ENCODE measurements at places on chromosomes 12 and 14.

DNA sequence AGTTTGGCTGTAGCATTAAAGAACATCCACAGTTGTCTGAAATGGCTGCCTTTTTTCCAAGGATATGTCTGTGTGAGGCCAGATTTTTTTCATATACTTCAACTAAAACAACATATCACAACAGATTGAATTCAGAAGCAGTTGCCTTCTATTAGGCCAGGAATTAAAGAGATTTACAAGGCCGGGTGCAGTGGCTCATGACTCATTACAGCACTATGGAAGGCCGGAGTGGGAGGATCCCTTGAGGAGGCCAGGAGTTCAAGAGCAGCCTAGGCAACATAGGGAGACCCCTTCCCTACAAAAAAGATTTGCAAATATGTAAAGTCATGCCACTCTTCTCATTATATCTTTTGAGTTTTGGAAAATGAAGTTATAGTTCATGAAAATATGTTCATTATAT lies 108.6 kb downstream of the KTN1 start:
- DNase-seq, result no peak

GRCh38 chr14:22466491-22466890 lies 122.5 kb downstream of the DAD1 start:
- DNase-seq, result no peak

GRCh38 chr14:69612014-69612782 lies 802 bp downstream of the SUSD6 start:
- DNase-seq, result no peak

DNA sequence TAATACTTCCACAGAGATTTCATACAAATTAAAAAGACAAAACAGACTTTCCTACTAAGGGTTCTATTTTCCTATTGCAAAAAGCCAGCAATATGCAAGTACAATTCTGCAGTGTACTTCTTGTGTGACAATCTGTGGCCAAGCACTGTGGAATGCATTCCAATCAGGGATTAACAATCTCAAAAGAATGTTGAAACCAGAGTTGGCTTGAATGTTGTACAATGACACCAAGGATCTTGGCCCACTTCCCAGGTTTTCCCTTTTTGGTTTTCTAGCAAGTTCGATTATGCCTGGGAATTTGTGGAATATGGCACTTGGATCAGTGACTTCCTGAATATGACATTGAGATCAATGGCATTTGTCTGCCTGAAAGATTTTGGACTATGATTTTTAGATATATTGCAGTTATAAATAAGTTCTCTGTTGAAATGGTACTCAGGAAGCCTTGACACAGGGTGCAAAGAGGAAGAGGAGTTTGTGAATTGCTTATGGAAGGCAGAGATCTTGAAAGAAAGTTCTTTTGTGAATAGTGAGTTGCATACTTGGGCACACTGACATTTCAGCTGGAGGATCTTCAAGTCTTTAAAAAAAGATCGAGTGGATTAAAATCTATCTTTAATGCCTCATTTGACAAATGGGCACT lies 81.4 kb upstream of the FERMT2 start:
- no peak for DNase-seq

GRCh38 chr12:10136637-10137205 lies 6.7 kb upstream of the CLEC7A start:
- DNase-seq, result no peak

DNA sequence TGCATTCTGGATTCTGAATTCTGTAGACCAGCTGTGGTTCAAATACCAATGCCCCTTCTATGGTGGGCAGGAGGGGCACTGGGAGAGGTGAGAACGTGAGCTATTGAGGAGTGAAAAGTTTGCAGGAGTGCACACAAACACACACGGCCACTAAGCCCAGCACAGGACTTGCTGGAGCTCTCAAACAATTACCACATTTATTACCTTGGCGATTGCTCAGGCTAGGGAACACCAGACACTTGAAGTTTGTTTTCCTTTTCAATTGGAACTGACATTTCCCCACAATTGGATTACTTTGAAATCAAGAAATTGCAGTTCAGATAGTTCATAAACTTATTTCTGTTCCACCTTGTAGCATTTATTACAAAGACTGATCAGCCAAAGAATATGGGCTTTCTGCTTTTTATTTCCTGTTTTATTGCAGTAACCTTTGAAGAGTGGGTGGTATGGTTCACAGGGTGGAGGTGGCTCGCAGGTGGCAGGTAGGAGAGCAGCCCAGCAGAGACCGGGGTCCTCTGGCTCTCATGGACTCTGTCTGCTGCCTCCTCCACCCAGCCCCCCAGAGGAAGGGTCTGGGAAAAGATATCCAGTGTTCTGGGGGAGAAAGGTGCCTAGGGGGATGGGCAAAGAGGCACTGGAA lies 429.8 kb upstream of the CCDC196 start:
- no peak for DNase-seq

- DNase-seq, result peak; percentile 61
These were observed 161.7 kb upstream of the RTL1 start for GRCh38 chr14:101065246-101065645.

GRCh38 chr12:110199339-110200123 lies 75.4 kb downstream of the IFT81 start:
- DNase-seq, result no peak

DNA sequence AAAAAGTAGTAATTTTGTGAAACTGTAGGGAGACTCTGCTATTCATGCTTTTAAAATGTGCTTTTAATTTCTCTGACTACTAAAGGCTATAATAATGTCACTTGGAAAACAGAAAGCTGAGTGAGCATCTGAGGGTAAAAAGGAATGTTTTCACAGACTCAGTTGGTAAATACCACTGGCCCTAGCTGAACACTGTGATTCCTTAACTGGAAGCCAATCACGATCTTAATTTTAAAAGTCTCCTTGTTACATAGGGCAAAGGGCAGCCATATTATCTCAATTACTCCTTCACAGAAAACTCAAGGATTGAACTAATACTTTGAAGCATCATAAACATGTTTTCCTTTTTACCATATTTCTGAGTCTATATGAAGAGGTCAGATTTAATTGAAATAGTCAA lies 41.9 kb downstream of the PAWR start:
- no peak for DNase-seq

GRCh38 chr12:78037707-78038106 lies 207.0 kb downstream of the NAV3 start:
- no peak for DNase-seq

DNA sequence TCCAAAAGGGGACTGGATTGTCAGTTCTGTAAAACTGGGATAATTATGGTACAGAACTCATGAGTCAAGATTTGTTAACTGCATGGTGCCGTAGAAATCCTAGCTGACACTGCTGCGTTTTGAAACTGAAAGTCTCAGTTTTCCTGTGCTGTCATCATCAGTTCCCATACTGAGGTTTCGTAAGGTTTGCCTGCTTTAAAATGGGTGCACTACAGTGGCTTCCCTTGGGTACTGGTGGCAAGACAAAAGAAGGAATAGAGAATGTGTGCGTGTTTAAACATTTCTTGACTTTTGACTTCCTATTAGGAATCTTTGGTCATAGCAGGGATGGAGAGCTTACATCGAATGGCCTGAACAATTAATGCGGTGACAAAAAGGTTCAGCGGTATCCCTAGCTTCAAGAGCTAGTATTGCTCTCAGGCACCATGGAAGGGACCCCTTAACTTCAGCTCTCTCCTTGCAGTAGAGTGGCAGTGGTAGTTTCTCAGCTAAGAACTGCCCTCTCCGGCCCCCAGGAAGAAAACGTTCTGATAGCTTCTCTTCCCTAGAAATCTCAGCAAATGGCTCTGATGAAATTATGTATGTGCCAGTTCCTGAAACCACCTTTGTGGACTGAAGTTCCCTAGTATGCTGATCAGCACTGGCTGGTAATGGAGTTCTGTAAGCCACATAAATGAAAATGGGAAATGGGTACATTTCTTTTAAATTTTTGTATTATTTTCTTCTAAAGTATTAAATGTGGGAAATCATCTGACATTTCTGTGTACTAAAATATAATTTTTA lies 28.9 kb downstream of the ANO6 start:
- DNase-seq, result no peak

DNA sequence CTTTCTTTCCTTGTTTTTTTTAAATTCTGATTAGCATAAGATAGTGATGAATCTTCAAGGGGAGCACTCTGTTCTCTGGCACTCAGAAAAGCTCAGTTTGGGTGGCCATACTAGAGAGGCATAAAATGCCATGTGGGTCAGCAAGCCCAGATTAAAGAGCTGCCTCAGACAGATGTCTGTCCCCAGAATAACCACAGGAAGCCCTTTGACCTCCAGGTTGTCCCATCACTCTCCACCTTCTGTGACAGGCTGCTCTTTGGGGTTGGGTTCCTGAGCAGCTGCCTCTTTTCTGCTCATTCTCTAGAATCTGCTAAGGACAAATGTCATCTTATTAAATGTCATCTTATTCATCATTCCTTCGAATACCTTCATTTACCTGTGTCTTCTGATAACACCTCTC lies 96.0 kb upstream of the PDZRN4 start:
- DNase-seq, result no peak

GRCh38 chr14:89700801-89701200 lies 253.7 kb downstream of the EFCAB11 start:
- DNase-seq, result no peak

GRCh38 chr12:26451763-26452162 lies 256.4 kb downstream of the SSPN start:
- DNase-seq, result no peak

DNA sequence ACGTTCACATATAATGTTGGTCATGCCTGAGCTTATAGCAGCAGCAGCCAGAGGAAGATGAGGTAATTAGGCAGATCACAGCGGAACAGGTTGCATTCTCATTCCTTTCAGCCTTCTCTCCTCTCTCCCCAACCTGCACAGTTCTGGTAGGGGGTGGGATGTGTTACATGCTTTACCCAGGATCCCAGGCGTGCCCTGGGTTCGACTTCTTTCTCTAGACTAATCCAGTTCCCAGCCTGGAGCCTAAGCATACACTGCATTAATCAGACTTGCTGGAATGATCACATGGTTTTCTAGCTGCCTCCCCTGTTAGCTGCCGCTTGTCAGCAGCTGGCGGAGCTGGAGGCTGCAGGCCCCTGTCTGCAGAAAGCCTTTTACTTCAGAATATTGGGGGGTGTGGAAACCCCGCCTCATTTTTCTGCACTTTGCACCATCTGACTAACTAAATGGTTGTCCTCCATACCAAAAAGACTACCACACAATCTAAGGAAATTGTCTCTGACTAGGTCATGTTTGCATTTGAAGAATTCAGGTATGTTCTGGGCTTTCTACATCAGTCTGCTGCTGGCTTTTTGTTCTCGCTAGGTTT lies 46.0 kb upstream of the EVL start:
- DNase-seq, result no peak

- no peak for DNase-seq
These were observed 9.7 kb upstream of the RPS26 start for GRCh38 chr12:56031987-56032386.

DNA sequence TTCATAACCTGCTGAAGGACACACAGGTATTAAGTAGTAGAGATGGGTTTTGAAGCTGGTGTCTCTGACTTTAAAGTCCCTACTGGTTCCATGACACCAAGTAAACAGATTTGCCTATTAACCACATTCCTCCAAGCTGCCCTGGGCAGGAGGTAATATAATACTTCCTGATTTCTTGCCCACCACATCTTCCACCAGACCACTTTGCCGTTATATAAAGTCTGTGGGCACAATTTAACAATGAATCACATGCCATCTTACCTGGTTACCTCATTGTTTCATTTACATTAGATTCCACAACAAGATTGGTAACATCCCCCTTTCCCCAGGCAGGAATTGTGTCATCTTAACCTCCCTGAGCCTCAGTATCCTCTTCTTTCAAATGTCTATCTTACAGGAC lies 900 bp upstream of the LRRC23 start:
- DNase-seq, result no peak

- DNase-seq, result no peak
These were observed at the start of gene SH2B3 for GRCh38 chr12:111405859-111406473. Gene SH2B3 (plus strand): TSS chr12:111405923. CDS start chr12:111418146, 12,223 bp downstream.

GRCh38 chr14:23114120-23114458 lies 5.0 kb downstream of the CEBPE start:
- peak; percentile 49 for DNase-seq

GRCh38 chr12:124713041-124713435 lies 145.6 kb upstream of the NCOR2 start:
- peak; percentile 91 for DNase-seq

DNA sequence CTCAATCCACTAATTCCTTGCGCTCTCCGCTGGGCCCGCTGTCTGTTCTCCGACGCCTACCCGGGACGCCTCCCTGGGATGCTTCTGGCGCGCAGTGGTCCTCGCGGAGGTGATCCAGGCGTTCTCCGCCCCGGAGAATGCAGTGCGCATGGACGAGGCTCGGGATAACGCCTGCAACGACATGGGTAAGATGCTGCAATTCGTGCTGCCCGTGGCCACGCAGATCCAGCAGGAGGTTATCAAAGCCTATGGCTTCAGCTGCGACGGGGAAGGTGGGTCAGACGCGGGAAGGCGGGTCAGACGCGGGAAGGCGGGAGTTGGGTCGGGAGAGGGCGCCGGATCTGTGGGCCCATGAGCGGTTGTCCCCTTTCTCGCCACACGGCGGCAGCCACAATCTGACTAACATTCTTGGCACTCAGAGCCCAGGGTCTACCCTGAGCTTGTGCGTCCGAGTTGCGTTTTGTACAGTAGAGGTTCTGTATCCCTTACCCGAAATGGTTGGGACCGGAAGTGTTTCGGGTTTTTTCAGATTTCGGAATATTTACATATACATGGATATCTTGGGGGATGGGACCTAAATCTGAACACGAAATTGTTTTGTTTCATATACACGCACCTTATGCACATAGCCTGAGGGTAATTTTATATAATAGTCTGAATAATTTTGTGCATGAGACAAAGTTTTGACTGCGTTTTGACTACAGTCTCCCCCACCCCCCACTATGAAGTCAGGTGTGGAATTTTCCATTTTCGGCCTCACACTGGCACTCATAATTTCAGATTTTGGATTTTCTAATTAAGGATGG lies 762 bp downstream of the C12orf57 start:
- DNase-seq, result peak; percentile 98

DNA sequence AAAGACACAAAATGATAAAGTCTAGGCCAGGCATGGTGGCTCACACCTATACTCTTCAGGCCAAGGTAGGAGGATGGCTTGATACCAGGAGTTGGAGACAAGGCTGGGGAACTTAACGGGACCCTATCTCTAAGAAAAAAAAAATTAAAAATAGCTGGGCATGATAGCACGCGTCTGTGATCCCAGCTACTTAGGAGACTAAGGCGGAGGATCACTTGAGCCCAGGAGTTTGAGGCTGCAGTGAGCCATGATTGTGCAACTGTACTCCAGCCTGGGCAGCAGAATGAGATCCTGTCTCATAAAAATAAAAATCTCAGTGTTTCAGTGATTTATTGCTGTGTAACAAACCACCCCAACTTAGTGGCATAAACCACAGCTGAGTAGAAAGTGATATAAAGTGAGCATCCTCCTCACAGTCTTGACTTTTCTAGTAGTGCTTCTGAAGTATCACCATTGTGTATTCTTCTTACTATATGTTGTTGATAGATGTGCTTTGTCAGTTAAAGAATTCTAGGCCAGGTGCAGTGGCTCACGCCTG lies 10.6 kb upstream of the ATF1 start:
- DNase-seq, result no peak
